ENCODE measurements at places on chromosomes 12 and 14.
A peak's percentile ranks its signal among the peaks of the same experiment; 100 is the strongest.

DNA sequence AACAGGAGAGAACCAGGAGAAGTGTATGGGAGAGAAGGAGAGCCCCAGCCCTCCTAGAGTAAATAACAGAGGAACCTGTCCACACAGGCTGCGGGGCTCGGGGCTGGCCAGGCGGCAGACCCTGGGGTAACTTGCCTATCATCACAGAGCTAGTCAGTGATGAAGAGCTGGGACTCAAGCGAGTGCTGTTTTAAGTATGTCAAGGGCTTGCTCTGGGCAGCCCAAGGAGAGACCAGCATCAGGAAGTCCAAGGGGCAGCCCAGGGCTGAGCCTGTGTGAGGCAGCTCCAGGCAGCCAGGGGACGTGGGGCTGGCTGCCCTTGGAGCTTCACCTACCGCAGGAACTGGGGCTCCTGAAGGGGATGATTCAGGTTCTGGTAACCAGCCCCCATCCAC is 10.0 kb downstream of the VWF start:
- DNase-seq = no peak

GRCh38 chr14:61589691-61590581 is 105.4 kb upstream of the HIF1A start:
- DNase-seq = no peak

- DNase-seq = no peak
Observed at GRCh38 chr14:68278576-68279436, 459.2 kb downstream of the RAD51B start.

DNA sequence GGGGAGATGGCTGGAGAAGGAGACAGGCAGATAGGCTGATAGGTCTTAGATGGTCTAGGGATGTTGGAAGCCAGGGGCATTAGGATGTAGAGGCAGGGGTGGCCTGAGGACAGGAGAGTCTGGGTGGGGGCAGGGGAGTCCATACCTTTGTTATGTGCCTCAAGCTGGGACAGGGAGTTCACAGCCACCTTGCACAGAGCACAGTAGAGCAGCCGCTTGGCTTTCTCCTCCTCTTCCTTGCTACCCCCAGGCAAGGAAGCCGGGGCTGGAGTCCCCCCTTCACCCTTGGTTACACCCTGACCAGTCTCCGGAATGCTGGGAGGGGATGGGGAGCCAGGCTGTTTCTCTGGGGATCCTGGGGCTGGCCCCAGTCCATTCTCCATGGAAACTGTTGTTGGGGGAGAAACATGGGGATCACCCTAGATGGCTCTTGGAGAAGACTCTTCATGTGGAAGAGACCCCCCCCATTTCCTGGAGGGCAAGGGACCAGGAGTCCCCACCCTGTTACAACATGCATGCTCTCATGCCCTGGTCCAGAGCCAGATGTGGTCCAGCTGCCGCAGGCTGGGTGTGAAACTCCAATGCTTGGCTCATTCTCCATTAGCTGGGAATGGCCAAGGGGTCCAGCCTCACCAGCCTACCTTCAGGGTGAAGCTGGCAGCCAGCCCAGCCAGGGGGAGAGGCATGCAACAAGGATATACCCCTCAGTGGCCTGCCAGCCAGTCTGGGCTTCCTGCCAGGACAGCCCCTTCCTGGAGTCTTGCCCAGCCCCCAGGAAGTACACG is 7.2 kb upstream of the GPR84 start:
- DNase-seq = peak; percentile 98

DNA sequence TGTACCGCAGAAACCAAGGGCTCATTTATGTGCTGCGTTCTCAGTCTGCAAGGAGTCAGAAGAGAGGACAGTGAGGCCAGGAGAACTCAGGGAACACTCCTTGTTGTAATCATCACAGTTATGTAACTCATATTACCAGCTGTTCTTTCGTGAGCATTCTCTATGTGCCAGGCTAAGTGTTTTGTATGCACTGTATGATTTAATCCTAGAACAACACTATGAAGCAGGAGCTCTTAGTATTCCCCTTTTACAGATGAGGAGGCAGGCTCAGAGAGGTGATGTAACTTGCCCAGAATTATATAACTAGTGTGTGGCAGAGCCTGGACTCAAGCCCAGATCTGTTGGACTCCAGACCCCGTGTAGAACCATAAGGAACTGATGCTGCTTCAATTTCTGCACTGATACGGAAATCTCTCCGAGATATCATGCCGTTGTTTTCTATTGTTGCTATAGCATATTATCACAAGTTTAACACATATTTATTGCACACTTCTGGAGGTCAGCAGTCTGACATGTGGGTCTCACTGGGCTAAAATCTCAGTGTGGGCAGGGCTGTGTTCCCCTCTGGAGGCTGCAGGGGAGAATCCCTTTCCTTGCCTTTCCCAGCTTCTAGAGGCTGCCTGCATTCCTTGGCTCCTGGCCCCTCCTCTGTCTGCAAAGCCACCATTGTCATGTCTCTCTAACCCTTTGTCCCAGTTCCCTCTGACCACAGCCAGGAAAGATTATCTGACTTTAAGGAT is 16.3 kb upstream of the CD9 start:
- no peak for DNase-seq

DNA sequence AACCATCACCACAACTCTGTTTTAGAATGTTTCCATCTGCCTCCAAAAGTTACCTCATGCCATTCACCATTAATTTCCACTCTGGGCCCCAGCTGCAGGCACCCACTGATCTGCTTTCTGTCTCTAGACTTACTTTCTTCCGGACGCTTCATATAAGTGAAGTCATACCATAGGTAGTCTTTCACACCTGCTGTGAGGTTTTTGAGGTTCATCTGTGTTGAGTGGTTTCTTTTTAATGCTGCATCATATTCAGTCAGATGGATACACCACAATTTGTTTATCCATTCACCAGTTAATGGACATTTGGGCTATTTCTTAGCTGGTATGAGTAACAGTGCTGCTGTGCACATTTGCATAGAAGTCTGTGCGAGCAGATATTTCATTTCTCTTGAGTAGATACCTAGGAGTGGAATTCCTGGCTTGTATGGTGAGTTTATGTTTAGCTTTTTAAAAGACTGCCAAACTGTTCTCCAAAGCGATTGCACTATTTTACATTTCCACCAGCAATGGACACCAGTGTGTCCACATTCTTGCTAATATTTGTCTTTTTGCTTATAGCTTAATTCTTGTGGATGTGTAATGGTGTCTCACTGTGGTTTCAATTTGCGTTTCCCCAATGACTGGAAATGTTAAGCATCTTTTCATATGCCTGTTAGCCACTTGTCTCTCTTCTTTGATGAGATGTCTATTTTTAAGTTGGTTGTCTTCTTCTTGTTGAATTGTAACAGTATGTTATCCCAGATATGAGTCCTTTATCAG is 48.3 kb downstream of the ZFYVE21 start:
- no peak for DNase-seq

- no peak for DNase-seq
Observed at GRCh38 chr12:25276199-25276937, 25.6 kb upstream of the KRAS start.

DNA sequence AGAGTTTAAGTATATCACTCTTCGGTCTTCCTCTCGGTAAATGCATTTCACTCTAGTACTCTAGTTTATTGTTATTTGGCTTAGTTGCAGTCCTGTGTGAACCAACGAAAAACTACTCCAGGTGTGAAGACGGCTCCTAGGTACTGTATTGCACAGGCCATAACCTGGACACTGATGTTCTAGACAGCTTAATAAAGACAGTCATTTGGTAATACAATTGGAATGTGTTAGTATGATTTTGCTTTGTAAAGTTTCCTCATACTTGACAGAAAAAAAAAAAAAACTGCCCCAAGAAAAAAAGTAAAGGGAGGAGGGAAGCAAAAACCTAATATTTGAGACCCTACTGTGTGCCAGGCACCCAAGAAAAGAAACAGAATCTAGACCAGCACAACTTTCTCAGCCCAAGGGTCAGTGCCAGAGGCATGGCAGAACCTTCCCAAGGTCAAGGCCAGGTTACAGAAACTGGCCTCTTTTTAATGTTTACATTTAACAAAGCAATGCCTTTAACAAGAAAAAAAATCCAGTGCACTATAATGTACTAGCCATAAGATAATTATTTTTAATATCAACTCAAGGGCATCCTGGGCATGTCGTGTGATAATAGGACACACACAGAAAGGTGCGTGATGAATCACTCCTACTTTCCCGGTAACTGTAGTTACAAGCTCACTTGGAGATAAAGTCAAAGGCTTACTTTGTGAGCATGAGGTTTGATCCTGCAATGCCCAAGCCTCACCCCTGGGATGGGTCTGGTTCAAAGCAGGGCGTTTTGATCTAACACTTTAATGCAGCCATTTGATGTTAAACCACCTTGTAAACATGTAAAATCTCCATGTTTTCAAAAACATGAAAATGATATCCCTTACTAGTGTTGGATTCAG is 110.6 kb downstream of the BMP4 start:
- DNase-seq = no peak

GRCh38 chr12:75809746-75810145 is 221.8 kb downstream of the PHLDA1 start:
- no peak for DNase-seq

GRCh38 chr12:23855813-23856212 is 93.7 kb downstream of the SOX5 start:
- no peak for DNase-seq

GRCh38 chr12:77946541-77947061 is 115.9 kb downstream of the NAV3 start:
- no peak for DNase-seq

- no peak for DNase-seq
Observed at GRCh38 chr14:37559386-37559785, 35.7 kb downstream of the FOXA1 start.

DNA sequence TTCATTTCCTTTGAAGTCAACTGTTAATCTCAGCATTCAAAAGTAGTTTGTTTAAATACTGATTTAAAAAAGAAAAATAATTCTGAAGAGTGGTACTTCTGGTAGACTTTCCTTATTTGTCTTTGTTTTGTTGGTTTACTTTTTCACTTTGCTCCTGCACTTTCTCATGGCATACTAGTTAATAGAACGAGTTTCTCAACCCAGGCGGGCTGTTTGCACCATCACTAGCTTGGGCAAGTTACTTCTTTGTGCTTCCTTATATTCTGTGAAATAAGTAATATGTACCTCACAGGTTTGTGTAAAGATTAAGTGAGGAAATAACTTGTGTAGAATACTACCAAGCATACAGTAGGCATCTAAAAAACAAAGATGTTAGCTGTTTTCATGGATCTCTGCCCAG is 45.5 kb downstream of the SLC38A6 start:
- no peak for DNase-seq

GRCh38 chr14:57823015-57823660 is 42.8 kb downstream of the SLC35F4 start:
- no peak for DNase-seq

DNA sequence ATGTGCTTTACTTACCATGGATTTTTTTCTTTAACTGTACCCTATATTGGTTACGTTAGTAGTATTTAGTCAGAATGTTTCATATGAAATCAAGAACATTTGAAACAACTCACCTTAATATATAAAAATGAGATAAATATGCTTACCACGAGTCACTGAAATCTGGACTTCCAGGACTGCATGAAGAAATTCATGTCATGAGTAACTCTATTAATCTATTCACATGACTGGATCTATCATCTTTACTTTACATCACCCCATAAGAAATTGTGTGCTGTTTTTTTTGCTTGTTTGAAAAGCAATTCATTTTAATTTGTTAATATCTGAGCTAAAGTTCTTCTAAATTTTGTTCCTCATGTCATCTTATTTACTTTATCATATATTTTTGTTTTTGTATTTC is 5.2 kb downstream of the EPYC start:
- no peak for DNase-seq

DNA sequence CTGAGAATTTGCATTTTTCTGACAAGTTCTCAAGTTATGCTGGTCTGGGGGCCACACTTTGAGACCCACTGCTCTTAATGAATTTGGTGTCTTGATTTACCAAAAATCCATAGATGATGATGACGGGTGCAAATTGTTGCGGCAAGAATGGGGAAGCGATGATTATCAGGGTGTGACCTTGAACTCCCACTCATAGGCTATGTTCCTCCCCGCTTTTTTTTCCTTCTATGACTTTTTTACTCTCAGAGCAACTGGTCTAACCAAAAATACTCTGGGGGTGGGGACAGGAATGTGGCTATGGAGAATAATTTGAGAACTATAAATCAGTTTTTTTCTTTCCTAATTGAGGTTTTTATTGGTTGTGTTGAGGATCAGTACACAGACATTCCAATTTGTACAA is 83.6 kb downstream of the PPFIBP1 start:
- no peak for DNase-seq

GRCh38 chr14:68405961-68406360 is 386.9 kb downstream of the ZFP36L1 start:
- DNase-seq = no peak

GRCh38 chr12:98416845-98417244 is 98.5 kb upstream of the TMPO start:
- no peak for DNase-seq

GRCh38 chr12:69131077-69131476 is 108.3 kb upstream of the CPSF6 start:
- no peak for DNase-seq

GRCh38 chr14:34104489-34105397 is 153.9 kb upstream of the EGLN3 start:
- no peak for DNase-seq

- no peak for DNase-seq
Observed at GRCh38 chr12:40565029-40565633, 127.1 kb upstream of the CNTN1 start.

DNA sequence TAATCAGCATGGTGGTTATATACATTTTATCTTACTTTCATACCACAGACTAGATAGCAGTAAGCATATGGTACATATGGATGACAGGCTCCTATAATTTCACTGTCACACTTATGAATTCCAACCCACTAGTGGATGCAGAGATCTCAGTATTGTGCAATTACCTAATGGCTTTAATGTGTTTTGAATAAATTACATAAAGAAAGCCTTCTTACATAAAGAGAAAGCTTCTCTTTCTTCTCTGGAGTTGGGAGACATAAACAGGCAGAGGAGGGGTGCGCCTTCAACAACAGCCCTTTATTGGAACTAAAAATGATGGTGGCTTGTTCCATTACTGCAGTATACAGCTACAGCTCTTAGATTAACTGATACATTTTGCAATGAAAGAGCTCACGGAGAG is 52.6 kb downstream of the SAV1 start:
- DNase-seq = no peak

- no peak for DNase-seq
Observed at GRCh38 chr12:50572287-50572686, 67.5 kb downstream of the DIP2B start.

GRCh38 chr12:110280392-110280778 is 662 bp upstream of the ATP2A2 start:
- peak; percentile 56 for DNase-seq

DNA sequence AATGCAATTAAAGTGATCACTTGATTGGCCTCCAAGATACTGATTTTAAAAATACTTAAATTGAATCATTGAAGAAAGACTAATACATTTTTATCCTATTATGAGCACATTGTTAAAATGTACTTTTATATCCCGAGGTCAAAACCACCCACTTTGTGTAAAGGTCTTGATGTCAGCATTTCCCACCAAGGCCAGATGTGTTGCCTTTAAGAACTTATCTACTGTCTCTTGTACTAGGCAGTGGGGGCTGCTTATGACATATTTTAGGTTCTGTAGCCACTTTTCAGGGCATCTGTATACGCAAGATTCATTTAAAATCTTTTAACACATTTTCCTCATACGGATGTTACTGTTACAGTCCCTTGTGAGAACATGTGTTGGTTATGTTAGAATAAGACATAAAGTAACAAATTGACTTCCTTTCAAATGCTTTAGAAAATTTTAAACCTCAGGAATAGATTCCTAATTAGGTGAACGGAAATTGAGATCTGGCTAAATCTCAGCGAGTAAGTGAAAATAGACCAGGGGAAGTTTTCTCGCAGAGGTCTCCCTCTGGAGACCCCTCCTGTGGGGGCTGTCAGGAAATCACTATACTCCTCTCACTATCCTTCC is 456.2 kb downstream of the ADAMTS20 start:
- DNase-seq = no peak

GRCh38 chr12:3432176-3432742 is 58.7 kb upstream of the PRMT8 start:
- DNase-seq = no peak
